Stimulated activated CD4-positive, alpha-beta T cell treated with anti-CD3 and anti-CD28 coated beads, TNF-alpha, amount 100 ng/mL, for 4 hours (primary cell): ENCODE measurements at places on chromosomes 2 and 18.

GRCh38 chr2:102620332-102620731 is 979 bp downstream of the SLC9A2 start:
- DNase-seq: no peak

GRCh38 chr18:36933552-36933951 is 104.6 kb downstream of the KIAA1328 start:
- DNase-seq: no peak

GRCh38 chr2:18871430-18871829 is 282.1 kb upstream of the NT5C1B start:
- DNase-seq: no peak

- no peak for DNase-seq
Observed at GRCh38 chr2:151891566-151892194, 63.5 kb upstream of the ARL5A start.

GRCh38 chr2:191650896-191651773 is 26.8 kb upstream of the NABP1 start:
- DNase-seq: no peak

DNA sequence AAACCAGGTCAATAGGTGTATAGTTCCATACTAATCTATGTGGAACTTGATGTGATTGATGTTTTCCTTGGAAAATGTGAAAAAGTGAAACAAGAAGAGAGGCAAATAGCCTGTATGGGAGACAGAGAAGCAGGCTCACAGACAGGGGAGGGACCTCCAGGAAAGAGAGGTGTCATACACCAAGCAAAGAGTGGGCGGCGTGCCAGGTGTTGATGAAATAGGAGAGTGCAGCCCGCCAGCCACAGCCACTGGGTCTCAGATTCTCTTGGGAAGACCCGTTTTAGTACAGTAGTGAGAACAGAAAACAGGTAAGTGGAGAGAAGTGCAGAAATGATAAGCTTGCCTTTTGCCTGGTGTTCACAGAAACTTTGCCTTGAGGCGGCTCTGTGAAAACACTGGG is 301.9 kb downstream of the ZNF407 start:
- DNase-seq: no peak

DNA sequence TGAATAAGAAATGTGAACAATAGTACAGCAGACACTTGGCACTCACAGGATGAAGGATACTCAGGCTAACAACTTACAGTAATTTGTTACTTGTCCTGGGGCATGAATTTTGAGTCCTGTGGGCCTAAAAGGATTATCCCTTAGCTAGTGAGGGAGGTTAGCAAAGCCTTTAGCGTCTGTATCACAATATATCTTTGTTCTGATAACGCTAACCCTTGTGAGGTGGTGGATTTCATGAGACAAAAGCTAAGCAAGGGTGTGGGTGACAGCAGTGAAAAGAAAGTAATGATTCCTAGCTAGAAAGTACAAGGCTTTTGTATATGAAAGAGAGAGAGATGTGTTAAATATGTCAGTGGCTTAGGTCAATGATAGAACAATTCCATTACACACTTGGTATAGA is 46.8 kb upstream of the TTC21B start:
- no peak for DNase-seq

- no peak for DNase-seq
Observed at GRCh38 chr2:110099038-110099425, 16.6 kb downstream of the MALL start.

GRCh38 chr18:12278741-12279682 is 24.9 kb downstream of the CIDEA start:
- DNase-seq: no peak

GRCh38 chr2:79114797-79115494 is 5.3 kb upstream of the REG1A start:
- DNase-seq: no peak
